ENCODE measurements at places on chromosomes 12 and 14. TPM values are rescaled to one million over a fixed set of nuclear protein-coding genes. Genes with fewer than 3 reads are reported as not detected.

- DNase-seq: no peak
Measured at GRCh38 chr14:36818794-36819384, 157.2 kb downstream of the PAX9 start.

DNA sequence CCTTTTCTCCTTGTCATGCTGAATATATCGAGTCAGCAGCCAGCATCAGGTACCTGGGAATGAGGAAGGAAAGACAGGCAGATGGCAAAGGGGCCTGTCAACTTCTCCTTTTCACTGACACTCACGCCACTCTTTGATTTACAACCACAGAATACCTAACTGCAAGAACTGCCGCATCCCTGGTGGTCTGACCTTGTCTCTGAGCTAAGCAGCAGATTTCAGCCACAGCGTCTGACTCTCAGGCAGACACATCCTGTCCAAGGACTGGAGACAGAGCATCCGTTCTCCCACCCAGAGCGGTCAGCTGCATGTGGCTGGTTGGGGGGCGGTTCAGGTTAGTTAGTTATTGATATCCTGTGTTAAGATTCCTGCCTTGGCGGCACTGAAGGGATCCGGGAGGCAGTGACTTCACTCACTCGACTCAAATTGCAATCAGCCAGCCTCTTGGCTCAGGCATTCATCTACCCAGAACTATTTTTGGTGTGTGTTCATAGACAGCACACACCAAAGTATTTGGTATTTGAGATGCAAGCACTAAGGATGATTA, 11.2 kb upstream of the MAP1LC3B2 start:
- peak; percentile 86 for DNase-seq

DNA sequence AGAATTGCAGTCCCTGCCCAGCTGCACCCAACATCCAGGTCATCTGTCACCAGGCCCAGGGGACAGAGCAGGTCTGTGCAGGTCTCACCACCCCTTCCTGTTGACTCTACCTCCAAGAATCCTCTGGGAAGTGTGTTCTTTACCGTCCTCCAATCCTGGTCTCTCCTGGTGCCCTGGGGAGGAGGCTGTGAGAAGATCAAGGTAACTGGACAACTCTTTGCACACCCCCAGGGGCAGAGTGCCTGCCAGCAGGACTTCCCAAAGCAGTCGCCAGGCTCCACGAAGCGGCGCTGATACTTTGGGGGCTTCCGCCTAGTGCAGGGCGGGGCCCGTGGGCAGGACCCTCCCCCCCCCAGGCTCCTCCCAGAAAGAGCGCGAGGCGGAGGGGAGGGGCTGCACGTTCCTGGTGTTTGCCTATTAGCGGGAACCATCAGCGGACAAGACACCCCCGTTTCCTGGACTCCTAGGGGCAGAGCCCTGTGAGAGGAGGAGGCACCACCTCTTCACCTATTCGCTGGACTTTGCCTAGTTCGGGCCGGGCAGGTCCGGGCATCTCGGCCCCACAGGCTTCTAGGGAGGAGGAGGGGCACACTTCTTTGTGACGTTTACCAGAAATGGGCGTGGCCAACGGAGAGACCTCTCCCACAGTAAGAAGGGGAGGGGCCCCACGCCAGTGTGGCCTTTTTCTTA, 918.0 kb downstream of the AACS start:
- DNase-seq: no peak

Gene KRT78
- total RNA-seq: not detected

Gene E2F7
- 0.27 TPM for total RNA-seq

Gene EML5
- 0.54 TPM for total RNA-seq

Data from hematopoietic multipotent progenitor cell (in vitro differentiated cells).